OCI-M1 (cell line): ENCODE measurements at places on chromosomes 4 and X.
A peak's percentile ranks its signal among the peaks of the same experiment; 100 is the strongest.

DNA sequence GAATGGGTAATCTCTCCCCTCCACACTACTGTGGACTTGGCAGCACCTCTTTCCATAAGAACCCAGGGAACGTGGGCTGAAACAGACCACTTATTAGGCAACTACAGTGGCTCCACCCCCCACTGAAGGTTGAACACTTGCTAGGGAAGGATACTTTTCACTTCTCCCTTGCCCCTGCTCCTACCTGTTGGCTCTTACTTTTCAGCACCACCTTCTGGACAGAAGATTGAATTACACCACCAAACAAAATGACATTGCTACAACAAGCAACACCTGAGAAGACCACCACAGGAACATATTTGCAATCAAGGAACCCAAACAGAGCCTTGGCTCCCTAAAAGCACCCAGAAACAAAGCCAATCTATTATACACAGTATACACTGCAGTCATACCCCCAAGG, 132.1 kb upstream of the CXCL13 start:
- peak; percentile 54 for DNase-seq

DNA sequence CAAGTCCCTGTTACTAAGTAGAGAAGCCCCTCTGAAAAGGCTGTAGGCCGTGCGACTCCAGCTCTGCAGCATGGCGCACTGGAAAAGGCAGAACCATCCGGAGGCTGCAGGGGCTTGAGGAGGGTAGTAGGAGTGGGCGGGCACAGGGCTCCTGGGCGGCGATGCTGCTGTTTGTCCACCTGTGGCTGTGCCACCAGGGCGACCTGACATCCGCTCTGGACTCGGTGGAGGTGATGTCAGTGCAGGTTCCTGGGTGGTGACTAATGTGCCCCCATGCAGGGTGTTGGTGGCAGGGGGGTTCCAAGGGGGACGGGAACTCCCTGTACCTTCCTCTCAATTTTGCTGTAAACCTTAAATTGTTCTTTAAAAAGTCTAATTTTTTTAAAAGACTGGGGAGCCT, 58.3 kb downstream of the PCGF3 start:
- no peak for DNase-seq

DNA sequence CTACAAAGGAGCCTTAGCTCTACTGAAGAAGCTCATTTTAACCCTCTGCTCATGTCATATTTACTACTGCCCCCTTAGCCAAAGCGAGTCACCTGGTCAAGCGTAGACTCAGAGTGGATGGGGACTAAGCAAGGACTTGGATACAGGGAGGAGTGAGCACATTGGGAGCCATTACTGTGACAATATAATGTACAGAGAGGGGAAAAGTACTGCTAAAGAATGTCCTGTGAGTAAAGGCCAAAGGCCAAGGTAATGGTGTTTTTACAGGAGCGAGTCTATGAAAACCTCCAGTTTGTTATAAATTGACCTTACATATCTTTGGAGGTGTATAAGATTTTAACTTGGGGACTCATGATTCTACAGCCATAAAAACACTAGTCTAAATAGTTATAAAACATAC, 10.6 kb upstream of the GK start:
- DNase-seq = no peak

GRCh38 chr4:53644607-53645006, 53.3 kb upstream of the LNX1 start:
- DNase-seq = no peak

- DNase-seq = no peak
These were observed 1825.1 kb upstream of the IGFBP7 start for GRCh38 chr4:58935332-58935731.

DNA sequence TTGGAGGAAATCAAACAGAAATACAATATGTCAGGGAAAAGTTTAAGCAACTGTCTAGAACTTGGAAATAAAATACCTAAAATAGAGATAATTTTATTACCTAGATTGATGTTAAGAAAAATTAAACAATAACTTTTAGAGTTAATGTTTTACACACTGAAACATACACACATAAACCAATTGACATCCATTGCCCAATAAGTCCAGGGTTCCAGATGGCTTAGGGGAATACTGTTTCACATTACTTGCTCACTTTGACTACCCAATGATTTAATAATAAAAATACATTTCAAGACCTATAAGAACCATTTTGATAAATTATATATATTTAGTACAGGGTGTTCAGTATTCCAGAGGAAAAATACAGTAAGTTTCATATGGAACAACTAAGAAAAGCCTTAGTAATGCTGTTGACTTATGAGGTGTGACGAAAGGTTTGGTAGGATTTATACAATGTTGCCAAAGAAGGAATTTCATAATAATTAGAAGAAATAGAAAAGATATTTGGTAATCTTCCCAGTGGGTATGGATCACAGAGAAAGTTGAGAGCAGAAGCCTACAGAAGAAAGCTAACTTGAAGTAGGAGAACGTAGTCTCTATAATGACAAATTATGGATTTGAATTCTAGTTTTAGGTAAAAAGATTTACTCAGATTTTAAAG, 23.0 kb upstream of the UGT2B4 start:
- no peak for DNase-seq
